ENCODE measurements at places on chromosomes 11 and 22.
A peak's percentile ranks its signal among the peaks of the same experiment; 100 is the strongest.

- no peak for DNase-seq
Measured at GRCh38 chr11:35886759-35887158, 57.1 kb upstream of the LDLRAD3 start.

DNA sequence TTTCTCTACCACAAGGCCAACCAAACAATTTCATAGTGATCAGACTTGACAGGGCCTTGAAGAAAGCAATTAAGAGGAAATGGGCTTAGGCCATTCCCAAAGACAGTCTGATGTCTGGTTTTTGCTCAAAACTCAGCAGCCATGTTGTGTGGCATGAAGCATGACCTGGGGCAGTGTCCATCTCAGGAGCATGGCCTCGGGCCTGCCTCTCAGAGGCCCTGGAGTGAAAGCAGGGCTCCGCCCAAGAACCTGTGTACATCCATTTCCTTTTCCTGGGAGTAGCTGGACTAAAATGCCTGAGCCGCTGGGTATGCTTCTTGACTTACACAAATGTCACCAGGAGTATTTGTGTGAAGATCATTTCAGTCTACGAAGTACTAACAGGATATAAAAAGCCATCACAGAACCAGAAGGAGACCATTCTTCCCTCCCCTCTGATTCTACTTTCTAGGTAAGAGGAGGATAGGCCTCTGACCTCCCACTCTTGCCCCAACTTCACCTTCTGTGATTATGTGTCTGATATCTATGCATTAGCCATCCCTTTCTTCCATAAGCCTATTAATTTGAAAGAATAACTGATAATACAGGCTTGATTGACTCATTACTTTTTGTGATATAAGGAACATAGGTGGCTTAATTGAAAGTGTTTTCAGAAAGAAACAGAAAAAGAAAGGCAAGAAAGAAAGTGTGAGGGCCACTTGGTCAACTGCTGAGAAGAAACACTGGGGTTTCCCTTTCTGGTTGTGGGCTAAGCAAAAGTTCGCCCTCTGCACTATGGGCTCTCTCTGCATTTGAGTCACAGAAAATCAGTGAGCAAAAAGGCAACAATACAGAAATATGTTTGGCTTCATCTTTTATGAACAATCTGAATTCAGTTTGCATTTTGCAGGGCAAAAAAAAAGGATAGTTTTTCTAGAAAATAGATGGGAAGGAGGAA, 188.6 kb upstream of the MTMR2 start:
- DNase-seq = no peak

DNA sequence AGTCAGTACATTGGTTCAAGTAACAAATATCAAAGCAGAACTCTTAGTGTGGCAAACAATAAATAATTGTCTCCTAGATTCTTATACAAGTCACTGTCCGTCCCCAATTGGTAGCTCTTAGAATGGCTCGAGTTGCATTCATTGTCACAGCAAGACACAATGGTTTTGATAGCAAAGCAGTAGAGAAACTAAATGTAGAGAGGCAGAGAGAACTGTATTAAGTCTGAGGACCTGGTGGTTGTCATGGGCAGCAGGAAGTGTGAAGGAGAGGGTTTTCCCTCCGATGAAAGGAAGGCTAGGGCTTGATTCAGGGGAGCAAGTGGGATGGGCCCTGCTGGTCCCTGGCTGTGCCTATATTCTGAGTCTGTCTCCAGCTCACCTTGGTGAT, 36.6 kb downstream of the RCOR2 start:
- DNase-seq = no peak

DNA sequence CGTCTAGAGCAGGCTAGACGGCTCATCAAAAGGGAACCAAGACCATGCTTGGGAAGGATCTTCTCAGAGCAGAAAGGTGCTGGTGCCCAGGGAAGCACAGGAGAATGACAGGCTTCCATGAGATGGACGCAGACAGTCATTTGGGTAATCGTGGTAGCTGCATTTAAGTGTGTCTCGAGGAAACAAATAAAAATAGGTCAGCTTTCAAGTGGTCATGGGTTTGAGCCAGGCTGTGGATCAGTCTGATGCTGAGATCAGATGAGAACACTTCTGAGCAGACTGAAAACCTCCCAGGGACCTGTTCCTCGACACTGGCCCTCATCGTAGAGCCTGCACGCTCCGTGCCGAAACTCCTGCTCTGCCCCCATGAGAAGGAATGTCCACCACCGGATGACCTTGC, 4.7 kb downstream of the CARS1 start:
- no peak for DNase-seq

DNA sequence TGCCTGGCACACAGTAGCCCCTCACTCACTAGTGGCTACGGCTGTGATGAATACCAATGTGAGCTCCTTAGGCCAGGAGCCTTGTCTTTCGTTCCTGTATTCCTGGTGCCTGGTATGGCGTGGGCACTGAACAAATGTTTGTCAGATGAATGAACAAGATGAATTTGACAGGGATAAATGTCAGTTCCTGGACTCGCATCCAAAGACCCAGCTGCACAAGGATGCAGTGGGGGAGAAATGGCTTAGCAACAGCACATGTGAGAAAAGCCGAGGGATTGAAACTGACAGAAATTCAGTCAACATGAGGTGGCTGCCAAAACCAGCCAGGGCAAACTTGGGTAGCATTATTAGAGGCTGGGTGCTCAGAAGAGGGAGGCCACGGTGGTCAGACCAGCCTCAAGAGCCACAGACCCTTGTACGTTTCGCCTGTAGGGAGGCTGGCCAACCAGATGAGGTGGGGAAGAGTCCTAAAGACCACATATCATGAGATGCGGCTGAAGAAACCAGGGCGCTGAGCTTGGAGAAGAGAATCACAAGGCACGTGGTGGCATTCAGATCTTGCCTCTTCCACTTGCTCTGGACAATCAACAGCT, 7.7 kb upstream of the SLC22A8 start:
- DNase-seq = no peak

DNA sequence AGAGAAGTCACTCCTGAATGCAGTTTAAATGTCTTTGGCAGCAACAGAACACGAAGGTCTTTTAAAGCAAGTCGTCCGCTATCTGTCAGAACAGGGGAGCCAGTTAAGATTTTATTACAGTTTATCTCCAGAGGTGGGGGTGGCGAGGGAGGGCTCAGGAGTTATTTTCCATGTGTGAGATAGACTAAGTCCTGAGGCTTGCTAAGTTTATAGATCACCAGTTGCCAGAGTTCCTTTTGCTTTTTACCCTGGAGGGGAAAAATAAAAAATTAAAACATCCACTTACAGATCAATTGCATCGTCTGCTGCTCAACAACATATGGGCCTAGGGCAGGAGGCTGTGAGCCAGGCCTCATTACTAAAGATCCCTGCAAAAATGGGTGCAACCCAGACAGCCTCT, 90.7 kb downstream of the SNX19 start:
- DNase-seq = no peak

DNA sequence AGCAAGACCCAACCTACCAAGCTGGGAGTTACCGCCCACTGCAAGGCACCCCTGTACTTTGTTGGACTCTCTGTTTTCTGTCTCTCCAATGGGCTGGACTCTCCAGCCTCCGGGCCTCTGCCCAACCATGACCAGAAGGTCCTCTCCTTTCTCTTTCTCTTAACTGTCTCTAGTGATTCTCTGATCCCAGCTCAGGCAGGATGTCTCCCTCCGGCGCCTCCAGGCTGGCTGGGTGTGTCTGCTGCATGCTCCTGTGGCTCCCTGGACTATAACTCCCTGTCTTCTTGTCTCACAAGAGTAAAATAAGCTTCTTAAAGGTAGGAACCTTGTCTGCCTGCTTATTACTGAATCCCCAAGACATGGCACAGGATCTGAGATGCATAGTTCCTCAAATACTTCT, 36.3 kb downstream of the TIMP3 start:
- no peak for DNase-seq

DNA sequence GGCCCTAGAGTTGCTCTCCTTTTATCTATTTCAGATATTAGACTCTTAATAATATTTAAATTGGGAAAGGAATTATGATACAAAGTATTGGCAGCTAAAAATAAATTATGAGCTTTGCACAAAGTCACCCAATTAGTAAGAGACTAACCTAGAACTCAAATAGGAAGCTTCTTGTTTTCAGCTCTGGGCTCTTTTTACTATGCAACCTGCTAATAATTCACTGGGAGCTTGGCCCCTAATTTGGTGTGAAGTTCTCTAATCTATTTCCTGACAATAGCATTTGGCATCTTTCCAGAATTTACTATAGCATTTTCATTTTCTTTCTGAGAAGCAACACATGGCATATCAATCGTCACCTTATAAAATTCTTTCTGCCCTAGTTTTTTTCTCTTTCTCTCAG, 727.7 kb upstream of the ANO5 start:
- no peak for DNase-seq

- peak; percentile 81 for DNase-seq
Measured at GRCh38 chr11:117809236-117810055, 12.4 kb upstream of the DSCAML1 start.

DNA sequence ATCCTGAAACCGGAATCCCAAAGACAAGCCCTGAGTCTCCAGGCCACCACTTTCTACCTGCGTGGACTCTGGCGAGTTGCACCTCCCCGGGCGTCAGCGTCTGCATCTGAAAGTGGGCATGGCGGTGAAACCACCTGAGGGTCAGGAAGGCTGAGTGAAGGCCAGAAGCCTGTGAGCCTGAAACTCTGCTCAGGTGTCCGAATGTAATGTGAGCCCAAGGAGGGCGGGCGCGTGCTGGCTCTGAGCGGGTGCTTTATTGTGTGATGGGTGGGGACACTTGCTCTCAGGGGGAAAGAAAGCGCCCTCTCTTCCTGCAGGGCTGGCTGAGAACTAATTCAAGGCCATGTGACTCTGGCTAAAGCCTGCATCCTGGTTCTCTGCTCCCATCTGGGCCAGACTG, 135.6 kb downstream of the ST3GAL4 start:
- no peak for DNase-seq

- no peak for DNase-seq
Measured at GRCh38 chr11:83785942-83786341, 499.8 kb upstream of the CCDC90B start.

- no peak for DNase-seq
Measured at GRCh38 chr11:19963697-19964387, 196.4 kb downstream of the DBX1 start.

DNA sequence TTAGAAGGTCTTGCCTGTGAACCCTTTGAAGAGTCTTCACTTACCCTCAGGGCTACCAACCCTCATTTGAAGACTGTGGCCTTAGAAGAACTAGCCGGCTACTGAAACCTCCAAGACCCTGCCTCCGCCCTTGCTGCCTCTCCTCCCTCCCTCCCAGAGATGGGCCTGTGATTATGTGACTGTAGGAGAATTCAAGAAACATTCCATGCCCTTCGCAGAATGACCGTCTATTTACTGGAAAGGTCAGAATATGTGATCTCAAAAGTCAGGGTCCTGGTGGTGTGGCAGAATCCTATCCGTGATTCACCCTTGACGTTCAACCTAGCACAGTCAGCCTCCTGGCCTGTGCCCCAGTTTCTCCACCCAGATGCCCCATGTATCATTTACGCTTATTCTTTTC, 109.6 kb downstream of the CTNND1 start:
- no peak for DNase-seq

DNA sequence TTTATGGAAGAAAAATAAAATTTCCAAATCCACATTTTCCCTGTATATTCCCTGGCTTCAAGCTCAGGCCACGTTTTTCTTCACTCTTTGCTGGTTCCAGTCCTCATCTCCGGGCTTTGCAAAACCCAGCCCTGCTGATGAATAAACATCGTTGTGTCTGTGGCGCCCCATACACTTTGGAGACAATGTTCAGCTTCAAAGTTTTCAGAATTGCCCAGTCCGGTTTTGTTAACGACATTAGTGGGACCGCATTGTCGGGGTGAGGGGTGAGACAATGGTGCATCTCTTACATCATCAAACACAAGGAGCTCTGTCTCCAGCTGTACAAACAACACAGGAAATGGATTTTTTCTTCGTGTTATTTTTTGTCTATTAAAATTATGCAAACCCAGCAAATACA, 53.4 kb upstream of the HTATIP2 start:
- peak; percentile 89 for DNase-seq

- DNase-seq = no peak
Measured at GRCh38 chr11:1947592-1948237, 583 bp downstream of the MRPL23 start.

GRCh38 chr11:119149018-119149785, at the start of gene ABCG4:
TSS of gene ABCG4 (plus strand) at chr11:119149052. CDS start at chr11:119149966, 914 bp downstream.
- DNase-seq = no peak

DNA sequence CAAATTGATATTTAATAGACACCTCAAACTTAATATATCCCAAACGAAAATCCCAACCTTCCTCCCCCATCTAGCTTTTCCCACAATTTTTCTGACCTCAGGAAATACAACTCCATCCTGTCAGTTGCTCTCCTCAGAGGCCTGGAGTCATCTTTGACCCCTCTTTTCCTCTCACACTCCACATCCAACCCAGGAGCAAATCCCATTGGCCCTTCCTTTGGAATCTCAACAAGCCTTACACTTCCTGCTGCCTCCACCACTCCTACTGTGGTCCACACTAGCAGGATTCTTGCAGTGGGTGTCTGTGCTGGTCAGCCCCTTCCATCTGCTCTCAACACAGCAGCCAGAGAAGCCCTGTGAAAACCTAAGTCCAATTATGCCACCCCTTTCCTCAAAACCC, 39.3 kb upstream of the RFPL3 start:
- no peak for DNase-seq

GRCh38 chr11:114959953-114960505, 281.7 kb downstream of the NXPE2 start:
- DNase-seq = no peak

- peak; percentile 50 for DNase-seq
Measured at GRCh38 chr11:69131644-69132300, 24.0 kb upstream of the SMIM38 start.

DNA sequence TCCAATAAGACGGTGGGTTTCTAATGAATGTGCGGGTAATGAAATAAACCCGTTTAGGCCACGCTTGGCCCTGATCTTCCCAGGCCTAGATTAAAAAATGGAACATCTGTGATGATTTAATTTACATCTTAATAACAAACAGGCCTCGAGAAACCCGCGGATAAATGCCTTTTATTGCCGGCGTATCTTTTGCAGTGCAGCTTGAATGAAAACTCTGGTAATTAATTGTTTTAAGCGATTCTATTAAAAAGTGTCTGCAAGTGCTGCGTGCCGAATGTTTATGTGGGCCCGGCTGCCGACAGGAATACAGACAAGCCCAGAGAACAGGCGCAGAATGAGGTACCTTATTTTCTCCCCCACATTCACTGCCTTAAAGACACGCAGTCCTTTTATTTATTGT, 420.7 kb downstream of the MN1 start:
- DNase-seq = no peak

DNA sequence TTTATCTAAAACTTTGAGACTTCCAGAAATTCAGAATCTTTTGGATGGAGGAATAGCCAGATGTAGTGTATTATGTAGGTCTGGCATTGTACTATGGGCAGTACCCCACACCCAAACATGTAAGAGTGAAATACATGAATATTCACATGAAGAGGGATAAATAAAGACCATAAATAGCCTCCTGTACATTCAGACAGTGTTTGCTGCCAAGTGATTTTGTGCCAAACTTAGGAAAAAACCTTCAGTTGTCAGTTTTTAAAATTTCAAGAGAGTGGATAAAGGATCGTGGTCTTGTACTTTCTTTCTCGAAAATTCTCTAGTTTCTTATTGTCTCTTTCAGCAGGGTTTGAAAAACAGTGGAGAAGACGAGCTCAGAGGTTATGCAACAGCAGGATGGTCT, 150.3 kb upstream of the LARGE1 start:
- DNase-seq = no peak

Measured in midbrain (tissue), 1 donor.